PC-9 (cell line): ENCODE measurements at places on chromosomes 5 and 9. TPM values are rescaled to one million over a fixed set of nuclear protein-coding genes. Genes with fewer than 3 reads are reported as not detected.
A peak's percentile ranks its signal among the peaks of the same experiment; 100 is the strongest.

Gene GFPT2
- 22.5 and 24.4 TPM in 2 replicates for total RNA-seq

Gene NME5
- 0.98 and 1.9 TPM in 2 replicates for total RNA-seq

Gene NIPAL4
- total RNA-seq, result 0.24 TPM in 1 of 2 replicates, not detected in the other

- no peak overlapping the region for H3K4me3 ChIP-seq
- no peak for DNase-seq
- no peaks in the 10 kb centered on the region for H3K27me3 ChIP-seq
- H3K4me1 ChIP-seq, result no peaks in the 10 kb centered on the region
Measured at GRCh38 chr5:103541114-103541513, 21.5 kb downstream of the NUDT12 start.

DNA sequence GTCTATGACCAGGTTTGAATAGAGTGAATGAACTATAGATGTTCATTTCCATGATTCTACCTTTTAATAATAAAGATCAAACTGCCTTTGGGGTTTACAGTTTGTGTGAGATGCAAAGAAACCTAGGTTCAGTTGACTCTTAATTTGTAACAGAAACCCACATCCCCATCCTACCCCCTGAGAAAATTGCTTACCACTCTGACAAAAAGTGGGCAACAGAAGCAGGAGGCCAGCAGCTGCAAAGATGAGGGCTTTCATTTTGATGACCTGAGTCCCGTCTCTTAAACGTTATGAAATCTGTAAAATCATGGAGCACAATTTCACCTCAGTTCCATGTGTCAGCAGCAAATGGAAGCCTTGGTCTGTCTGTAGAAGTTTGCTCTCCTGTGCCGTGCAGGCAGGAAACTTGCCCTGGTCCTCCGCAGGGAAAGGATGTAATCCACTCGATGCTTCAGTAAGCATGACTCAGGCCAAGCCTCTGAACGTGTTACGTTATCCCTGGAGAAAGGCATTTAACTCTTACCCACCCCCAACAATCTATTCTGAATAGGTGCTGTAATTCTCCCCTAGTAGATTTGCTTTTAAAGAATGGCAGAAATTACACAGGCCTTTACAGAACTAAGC is at the start of gene F2RL2:
F2RL2 (minus strand) TSS at position 431 of the 624 bp plus-strand sequence; CDS start at position 258, 173 bp downstream.
- H3K36me3 ChIP-seq, result no peaks in the 10 kb centered on the region
- no peaks in the 10 kb centered on the region for H3K27me3 ChIP-seq
- H3K27ac ChIP-seq, result no peak within 1 kb of the TSS
- H3K4me3 ChIP-seq, result peak within 1 kb of the TSS; percentile 23; the same call in 1 of the 2 replicates
- peak; percentile 32 for DNase-seq

Gene CCL28
- total RNA-seq, result 2.2 and 4.3 TPM in 2 replicates

Gene SLC27A6
- total RNA-seq, result not detected in 2 replicates

Gene GZMA
- total RNA-seq, result not detected in 2 replicates

- no peak overlapping the region for H3K4me3 ChIP-seq
- H3K27ac ChIP-seq, result no peak overlapping the region
- peaks cover 5% of the 10 kb centered on the region for H3K36me3 ChIP-seq
- DNase-seq, result no peak
- H3K4me1 ChIP-seq, result no peaks in the 10 kb centered on the region
- no peaks in the 10 kb centered on the region for H3K27me3 ChIP-seq
Measured at GRCh38 chr9:121173501-121173900, 28.2 kb downstream of the RAB14 start.

GRCh38 chr5:137613554-137614265 is 114.6 kb upstream of the SPOCK1 start:
- no peak overlapping the region for H3K27ac ChIP-seq
- no peak overlapping the region for H3K4me3 ChIP-seq
- no peak for DNase-seq
- H3K27me3 ChIP-seq, result no peaks in the 10 kb centered on the region
- H3K36me3 ChIP-seq, result no peaks in the 10 kb centered on the region
- H3K4me1 ChIP-seq, result peaks cover 3% of the 10 kb centered on the region
